ENCODE measurements at places on chromosomes 12 and 14.

- no peak for DNase-seq
These were observed 21.3 kb upstream of the DIP2B start for GRCh38 chr12:50483488-50483887.

DNA sequence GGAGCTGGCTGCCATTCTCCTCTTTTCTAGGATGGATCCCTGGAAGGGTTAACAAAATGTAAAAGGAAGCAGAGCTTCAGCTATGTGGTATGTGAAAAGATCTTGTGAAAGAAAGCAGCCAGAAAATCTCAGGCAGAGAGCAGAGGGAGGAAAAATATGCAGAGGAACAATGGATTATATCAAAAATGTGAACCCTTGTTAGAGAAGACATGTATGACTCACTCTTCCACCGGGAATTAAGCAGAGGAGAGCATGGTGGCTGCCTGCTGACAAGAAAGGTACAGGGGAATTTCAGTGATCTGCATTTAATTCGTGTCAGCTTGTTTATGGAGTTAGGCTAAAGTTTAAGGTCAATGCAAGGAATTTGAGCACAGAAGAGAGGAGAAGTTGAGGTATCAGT is 46.3 kb downstream of the KCNA1 start:
- no peak for DNase-seq

DNA sequence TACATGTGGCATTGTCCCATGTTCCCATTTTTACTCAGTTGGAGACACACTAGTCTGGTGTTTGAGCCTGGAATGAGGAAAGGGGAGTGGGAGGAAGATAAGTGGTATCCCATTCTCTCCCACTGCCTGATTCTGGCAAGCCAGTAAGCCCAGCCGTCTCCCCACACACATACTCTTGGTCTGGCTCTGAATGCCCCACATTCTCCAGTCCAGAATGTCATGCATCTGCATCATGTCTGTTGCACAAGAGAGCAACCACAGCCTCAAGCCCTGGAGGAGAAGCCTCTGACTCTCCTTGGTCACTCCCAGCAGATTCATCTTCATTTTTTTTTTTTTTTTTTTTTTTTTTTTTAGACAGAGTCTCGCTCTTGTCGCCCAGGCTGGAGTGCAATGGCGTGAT is 48.0 kb downstream of the DRAM1 start:
- no peak for DNase-seq

- DNase-seq = no peak
These were observed 99.2 kb downstream of the SCARB1 start for GRCh38 chr12:124764451-124764850.

- no peak for DNase-seq
These were observed 110.6 kb downstream of the MYRFL start for GRCh38 chr12:69935651-69936100.

DNA sequence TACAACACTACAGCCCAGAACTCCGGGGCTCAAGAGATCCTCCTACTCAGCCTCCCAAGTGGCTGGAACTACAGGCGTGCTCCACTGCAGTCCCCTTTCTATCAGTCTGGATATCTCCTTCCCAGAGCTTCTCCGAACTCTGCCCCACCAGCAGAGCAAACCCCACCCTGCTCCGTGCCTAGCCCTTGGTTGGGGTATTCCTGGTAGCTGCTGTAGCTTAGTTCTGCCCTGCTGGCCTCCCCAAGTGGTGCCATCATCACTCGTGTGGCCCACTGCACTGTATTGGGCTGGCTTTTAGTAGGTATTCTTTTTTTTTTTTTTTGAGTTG is 9.5 kb downstream of the HSP90AA1 start:
- no peak for DNase-seq
